ENCODE measurements at places on chromosomes 12 and 14.

DNA sequence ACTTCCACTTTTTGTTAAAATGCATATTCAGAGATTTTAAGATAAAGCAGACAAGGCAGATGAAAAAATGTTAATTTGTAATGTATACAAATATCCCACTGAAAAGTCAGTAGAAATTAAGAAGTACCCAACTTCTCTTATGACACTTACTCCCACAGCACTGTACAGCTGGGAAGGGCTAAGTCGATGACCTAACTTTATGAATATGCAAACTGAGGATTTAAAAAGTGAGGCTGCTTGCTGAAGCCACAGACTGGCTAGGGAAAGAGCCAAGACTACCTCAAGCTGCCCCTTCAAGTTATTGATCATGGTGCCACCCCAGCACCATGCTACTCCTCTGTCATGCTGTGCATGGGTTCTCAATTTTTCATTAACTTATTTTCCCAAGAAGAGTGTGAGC lies 17.0 kb downstream of the PPM1H start:
- no peak for DNase-seq

GRCh38 chr14:21090194-21090939 lies 8.1 kb downstream of the ZNF219 start:
- DNase-seq, result no peak

- no peak for DNase-seq
Measured at GRCh38 chr12:38162013-38162412, 154.6 kb upstream of the ALG10B start.

DNA sequence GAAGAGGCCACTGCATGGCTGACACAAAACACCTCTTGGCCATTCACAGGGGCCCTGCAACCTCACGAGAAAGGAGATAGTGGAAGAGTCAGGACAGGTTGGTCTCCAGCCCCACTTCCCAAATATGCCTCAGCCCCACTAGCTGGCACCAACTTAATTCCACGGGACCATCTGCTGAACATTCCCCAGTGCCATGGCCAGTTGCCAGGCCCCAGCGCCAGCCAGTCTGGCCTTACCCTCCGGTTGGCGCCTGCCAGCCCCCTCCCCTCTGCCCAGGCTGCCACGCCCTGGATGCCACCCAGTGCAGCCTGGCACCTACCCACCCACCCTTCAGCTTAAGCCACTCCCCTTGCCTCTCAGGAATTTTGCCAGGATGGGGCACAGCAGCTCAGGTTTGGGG lies 21.2 kb upstream of the HSPB8 start:
- no peak for DNase-seq

DNA sequence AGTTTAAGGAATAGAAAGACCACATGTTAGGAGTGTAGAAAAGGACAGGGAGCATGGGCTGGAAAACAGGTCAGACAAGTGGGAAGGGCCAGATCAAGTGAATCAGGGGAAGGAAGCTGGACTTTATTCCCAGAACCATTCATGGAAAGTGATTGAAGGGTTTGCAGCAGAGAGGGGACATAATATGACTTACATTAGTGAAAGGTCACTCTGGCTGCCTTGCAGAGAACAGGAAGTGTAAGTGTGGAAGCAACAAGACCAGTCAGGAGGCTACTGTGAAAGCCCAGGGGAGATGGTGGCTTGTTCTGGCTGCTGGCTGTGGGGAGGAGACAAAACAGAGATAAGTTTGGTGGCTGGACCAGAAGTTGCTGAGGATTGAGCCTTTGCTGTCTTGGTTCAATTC lies 69.1 kb downstream of the VCPKMT start:
- no peak for DNase-seq

GRCh38 chr14:97604731-97605130 lies 807.5 kb downstream of the VRK1 start:
- no peak for DNase-seq

GRCh38 chr14:70340002-70340401 lies 19.5 kb downstream of the COX16 start:
- no peak for DNase-seq

DNA sequence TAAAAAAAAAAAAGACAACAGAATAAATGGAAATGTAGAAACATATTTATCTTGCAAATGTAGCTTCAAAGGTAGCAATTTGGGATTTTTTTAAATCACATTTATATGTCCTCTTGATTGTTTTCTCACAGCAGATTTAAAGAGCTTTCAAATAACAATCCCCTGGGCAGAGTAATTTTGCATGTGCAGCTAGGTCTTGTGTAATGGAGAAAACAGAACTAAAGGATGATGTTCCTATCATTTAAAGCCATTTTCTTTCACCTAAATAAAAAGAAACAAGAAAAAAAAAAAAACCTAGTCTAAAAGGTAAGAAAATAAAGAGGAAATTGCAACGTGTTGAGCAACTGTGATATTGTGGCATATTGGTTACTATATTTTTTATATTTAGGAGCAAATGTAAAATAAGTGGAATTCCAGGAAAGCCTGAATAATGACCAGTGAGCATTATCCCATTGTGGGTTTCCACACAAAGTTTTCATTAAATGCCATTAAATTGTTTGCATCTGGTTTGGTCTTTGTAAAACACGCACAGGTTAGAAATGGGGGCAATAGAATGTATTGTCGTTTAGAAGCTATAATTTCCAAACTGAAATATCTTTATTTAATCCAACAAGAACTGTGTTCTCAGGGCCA lies 215.6 kb downstream of the SLC6A15 start:
- DNase-seq, result no peak

DNA sequence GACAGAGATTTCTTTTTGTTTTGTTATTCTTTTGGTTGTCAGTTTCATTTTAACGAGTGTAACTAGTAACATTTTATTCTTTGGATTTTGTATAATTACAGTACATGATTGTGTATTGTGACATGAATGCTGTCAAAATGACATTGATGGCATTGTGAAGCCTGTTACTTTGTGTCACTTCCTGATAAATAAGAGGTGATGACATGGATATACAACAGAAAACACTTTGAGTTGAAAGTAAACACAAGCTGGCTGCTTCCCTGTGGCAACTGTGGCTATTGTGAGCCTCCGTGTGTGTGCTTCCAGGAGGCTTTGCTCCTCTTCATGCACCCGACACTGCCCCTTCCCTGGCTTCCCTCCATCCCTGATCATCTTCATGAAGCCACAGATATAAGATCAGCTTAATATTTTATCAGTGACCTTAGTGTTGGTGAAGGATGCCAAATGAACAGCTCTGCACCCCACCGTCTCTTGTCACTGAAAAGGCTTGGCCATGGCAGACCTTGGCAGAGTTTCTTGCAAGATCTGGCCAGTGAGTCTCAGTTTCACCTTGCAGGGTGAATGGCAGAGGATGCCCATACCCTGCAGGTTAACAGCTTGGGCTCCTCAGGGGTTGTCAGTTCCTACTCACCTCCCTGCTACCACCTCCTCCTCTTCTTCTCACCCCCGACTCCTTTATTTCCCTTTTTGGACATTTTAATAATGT lies 191.9 kb downstream of the EPS8 start:
- no peak for DNase-seq

GRCh38 chr14:26959972-26960660 lies 362.3 kb upstream of the NOVA1 start:
- DNase-seq, result no peak

- no peak for DNase-seq
Measured at GRCh38 chr12:75883241-75883640, 148.3 kb downstream of the PHLDA1 start.

DNA sequence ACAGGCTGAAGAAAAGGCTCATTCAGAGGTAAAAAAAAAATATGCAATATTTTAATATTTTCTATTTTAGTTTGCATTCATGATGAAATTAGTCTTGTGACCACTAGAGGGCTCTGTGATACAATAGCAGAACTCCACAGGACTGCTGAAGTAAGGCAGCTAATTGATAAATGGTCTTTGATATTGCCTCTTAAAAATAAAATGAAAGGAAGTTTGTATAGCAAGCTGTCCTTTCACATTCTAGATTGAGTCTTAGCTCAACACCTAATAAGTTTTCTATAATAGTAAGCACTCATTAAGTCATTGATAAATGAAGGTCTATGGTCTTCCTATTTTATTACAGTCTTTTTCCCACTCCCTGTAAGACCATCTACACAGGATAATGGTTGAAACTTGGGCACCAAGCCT lies 315.7 kb downstream of the NAV3 start:
- no peak for DNase-seq

- no peak for DNase-seq
Measured at GRCh38 chr12:5864301-5864700, 80.8 kb downstream of the ANO2 start.

GRCh38 chr12:49954863-49955830 lies 4.6 kb downstream of the AQP2 start:
- no peak for DNase-seq

DNA sequence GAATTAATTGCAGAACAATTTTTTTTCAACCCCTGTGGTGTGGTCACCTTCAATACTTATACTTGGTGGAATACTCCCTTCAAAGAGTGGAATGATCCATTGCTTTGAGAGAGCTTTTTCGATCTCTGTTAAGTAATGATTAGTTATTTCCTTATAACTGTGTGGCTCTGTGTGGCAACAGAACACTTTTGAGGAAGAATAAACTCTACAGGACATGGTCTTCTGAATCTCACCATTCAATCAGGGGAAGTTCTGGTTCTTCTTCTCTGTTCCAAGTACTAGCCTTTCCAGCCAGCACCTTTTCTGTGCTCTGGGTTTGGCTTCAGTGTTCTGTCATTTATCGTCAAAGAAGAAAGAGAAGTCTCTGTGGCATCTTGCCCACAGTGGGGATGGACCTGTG lies 369.2 kb downstream of the ZFP36L1 start:
- DNase-seq, result no peak

DNA sequence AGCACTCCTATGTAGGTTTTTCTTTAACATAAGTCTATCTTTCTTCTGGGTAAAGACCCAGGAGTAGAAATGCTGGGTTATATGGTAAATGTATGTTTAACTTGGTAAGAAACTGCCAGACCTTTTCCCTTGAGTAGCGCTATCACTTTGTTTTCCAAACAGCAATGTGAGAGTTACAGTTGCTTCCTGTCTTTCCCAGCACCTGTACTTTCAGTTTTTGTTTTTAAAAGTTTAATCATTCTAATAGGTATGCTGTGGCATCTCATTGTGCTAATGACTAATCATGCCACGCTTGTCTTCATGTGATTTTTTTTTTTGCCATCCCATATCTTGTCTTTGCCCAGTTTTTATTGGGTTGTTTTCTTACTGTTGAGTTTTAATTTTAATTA lies 28.1 kb downstream of the GIT2 start:
- no peak for DNase-seq

- no peak for DNase-seq
Measured at GRCh38 chr14:39628087-39628486, 195.9 kb upstream of the FBXO33 start.

- DNase-seq, result no peak
Measured at GRCh38 chr12:116628989-116629388, 69.8 kb downstream of the MAP1LC3B2 start.

- no peak for DNase-seq
Measured at GRCh38 chr12:58079806-58080205, 138.4 kb downstream of the ATP23 start.

DNA sequence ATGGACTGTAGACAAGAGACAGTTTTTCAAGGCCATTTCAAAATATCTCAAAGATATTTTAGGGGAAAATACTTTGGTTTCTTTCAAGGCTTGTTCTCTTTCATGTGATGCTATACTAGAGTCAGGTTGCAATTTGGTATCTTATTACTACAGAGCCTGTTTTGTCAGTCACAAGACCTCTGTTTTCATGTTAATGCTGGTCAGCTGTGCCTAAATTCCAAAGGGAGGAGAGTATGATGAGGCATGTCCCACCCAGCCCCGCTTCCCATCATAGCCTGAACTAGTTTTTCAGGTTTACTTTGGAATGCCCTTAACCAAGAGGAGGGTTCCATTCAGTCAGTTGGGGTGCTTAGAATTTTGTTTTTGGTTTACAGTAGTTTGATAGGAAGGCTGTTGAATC lies 52.6 kb downstream of the GPHB5 start:
- no peak for DNase-seq

- DNase-seq, result no peak
Measured at GRCh38 chr14:94560751-94561655, at the start of gene SERPINA4. Gene SERPINA4 (plus strand): TSS chr14:94561442. CDS start chr14:94563483, 2,041 bp downstream.

- DNase-seq, result no peak
Measured at GRCh38 chr14:24129410-24129998, 955 bp upstream of the FITM1 start.

Data from stimulated activated naive CD4-positive, alpha-beta T cell treated with Interleukin-2 at 50 U/mL for 16 hours (primary cell).